ENCODE measurements at places on chromosomes 3 and 15.

DNA sequence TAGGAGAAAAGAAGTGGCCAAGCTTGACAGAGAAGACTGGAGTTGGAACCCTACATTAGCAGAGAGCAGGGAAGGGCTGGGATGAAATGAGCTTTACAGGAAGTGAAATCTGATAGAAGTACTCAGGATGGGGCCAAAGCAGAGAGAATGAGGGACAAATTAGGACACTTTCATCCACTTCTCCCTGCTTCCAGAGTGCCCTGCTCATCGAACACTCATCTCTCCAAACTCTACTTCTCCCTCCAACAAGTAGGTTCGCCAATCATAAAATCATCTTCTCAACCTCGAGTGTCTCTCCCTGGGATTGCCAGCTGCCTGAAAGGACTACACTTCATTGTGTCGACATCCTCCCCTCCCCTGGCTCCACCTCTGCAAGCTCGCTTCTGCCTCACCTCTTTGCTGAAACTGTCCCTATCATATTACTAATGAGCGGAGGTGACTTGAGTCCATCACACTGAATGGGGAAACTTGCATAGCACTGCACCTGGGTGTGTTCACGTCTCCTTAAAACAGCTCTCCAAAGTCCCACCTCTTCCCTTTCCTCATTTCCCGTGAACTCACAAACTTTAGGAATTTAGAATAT is 365.8 kb downstream of the FOXP1 start:
- DNase-seq, result no peak

GRCh38 chr3:176992565-176992964 is 204.7 kb downstream of the TBL1XR1 start:
- DNase-seq, result no peak

GRCh38 chr3:137032465-137033120 is 74.8 kb downstream of the IL20RB start:
- peak; percentile 57 for DNase-seq

- DNase-seq, result no peak
Observed at GRCh38 chr3:27360113-27361078, 8.8 kb downstream of the NEK10 start.

- no peak for DNase-seq
Observed at GRCh38 chr3:118445036-118445435, 589.6 kb downstream of the IGSF11 start.

DNA sequence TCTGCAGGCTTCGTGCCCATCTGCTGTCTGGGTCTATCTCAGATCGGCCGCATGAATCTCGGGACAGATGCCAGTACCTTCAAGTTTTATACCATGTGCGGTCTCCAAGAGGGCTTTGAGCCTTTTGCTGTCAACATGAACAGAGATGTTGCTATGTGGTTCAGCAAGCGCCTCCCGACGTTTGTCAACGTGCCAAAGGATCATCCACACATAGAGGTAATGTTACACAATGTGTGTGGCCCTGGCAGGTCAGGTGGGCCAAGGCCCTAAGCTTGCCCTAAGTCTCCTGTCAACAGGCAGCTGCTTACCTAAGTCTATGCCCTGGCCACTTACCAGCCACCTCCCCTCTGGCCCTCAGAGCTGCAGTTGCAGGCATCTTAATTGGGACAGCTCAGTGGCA is 324.0 kb upstream of the CHRM5 start:
- no peak for DNase-seq

GRCh38 chr3:186915806-186916796 is 14.2 kb upstream of the ST6GAL1 start:
- no peak for DNase-seq

DNA sequence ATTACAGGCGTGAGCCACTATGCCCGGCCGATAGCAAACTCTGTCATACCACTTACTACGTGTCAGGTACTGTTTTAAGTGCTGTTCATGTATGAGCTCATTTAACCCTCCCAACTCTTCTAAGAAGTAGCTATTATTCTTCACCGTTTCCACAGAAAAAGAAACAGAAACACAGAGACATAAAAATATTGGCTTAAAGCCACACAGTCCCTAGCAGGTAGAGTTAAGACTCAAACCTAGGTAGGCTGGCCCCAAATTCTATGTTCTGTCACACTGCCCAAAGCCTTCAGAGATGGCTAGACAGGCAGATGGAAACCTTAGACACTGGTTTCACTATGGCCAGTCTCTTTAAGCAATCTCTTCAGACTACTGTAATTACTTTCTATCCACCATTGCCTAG is 149.8 kb upstream of the KCNMB2 start:
- no peak for DNase-seq

- DNase-seq, result peak; percentile 85
Observed at GRCh38 chr3:129892857-129893580, 492 bp downstream of the TMCC1 start.

GRCh38 chr3:42529468-42529867 is 27.0 kb downstream of the VIPR1 start:
- DNase-seq, result no peak

GRCh38 chr3:187125319-187126031 is 13.8 kb downstream of the RPL39L start:
- no peak for DNase-seq

DNA sequence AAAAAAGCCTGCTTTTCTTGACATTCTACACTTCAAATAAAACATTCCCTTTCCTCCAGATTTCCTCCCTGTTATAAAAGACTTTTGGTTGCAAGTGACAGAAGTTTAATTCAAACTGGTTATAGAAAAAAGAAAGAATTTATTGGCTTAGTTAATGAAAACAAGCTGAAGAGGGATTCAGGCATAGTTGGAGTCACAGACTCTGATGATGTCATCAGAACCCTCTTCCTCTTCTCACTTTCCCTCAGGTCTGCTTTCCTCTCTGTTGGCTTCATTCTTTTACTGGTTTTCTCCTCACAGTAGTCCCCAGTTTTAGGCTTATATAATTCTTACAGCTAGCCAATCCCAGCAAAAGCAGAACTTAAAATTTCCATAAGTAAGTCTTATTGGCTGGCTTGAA is 32.0 kb upstream of the MBNL1 start:
- no peak for DNase-seq

GRCh38 chr15:27863000-27863399 is 236.1 kb downstream of the OCA2 start:
- DNase-seq, result no peak

DNA sequence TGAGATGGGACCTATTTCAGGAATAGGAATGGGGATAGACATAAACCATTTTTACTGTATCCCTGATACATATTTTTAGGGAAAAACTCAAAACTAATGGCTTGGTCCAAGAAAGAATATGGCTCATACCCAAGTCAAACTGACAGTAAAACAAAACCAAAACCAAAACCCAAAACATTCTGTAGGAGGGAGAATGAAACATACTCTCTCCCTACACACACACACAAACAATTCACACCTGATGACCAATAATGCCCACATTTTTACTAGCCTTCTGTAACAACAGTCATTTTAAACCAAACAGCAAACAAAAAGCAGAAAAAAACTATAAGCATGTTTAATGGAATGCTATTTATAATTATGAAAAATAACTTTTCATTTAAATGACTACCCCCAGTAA is 74.9 kb downstream of the NBEAL2 start:
- DNase-seq, result no peak

GRCh38 chr3:89173546-89173945 is 66.1 kb downstream of the EPHA3 start:
- DNase-seq, result no peak

- no peak for DNase-seq
Observed at GRCh38 chr3:49813497-49814174, at the start of gene UBA7. UBA7 (minus strand) TSS chr3:49813953; CDS start chr3:49813787, 166 bp downstream.

GRCh38 chr3:149589332-149589731 is 68.5 kb downstream of the WWTR1 start:
- no peak for DNase-seq

DNA sequence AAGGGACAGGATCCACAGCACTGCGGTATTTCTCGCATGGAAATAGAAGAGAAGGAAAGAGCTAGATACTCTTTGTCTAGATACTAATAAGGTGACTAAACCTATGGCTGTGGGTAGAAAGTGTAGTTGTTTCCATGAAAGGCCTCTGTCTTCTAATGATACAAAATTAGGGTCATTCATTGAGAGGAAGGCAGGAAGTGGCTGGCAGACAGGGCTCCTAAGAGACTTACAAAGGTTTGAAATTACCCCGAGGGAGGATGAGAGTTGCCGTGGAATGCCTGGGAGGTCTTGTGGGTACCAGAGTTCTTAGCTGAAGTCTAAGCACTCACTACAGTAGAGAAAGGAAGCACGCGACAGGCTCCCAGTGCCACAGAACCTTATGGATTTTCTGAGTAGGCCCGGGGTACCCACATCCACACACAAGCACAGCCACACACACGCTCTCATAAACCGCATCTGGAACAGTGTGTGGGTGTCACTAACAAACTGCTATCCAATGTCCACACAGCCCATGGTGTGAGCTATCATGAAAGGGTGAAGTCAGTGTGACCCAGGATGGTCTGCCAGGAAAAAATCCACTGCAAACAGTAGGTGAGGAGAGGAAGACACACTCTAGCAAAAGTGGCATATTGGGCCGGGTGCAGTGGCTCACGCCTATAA is 221.4 kb downstream of the FAM43A start:
- DNase-seq, result no peak

GRCh38 chr3:59288951-59289350 is 239.1 kb upstream of the CFAP20DC start:
- DNase-seq, result no peak

DNA sequence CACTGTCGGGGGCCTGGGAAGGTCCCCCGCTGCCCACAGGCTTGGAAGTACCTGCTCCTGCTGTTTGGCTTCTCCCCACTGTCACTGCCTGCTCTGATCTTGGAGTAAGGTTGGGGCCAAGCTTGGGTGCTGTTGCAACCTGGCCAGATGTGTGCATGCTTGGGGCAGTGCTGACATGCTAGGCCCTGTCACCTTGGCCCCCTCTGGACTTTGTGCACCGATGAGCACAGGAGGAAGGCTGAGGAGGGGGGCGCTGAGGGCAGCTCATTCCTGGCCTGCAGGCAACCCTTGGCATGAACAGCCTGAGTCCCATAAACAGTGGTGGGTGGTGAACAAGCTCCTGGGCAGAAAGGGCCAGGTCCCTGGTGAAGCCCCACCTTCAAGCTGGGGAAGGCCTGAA is 4.0 kb upstream of the XCR1 start:
- DNase-seq, result no peak

DNA sequence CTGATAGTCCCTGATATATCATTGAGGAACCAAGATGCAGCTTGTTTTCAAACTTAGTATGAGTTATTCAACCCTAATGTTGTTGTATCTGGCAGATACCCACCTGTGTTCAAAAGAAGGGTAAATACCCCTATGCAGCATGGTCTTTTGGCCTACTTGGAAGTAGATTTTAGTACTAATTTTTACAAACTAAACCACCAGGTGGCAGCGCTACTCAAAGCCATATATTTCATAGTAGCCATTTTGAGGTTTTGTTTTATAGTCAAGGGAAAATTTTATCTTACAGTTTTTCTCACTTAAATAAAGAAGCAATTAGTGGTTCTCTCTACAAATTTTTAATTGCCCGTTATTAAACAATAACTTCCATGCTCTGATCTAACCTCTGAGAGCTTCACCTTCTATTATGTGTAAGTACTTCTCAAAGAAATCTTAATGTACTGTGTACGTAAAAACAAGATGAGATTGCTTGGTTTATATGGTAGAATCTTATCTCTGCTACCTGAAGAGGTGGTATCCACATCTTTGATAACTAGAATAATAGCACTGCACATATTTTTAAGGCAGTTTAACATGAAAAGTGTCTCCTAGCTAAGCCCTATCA is 31.5 kb upstream of the MLF1 start:
- DNase-seq, result no peak

GRCh38 chr3:110791995-110792686 is 279.5 kb upstream of the NECTIN3 start:
- DNase-seq, result no peak

GRCh38 chr3:171007316-171007715 is 19.2 kb downstream of the SLC2A2 start:
- DNase-seq, result no peak

DNA sequence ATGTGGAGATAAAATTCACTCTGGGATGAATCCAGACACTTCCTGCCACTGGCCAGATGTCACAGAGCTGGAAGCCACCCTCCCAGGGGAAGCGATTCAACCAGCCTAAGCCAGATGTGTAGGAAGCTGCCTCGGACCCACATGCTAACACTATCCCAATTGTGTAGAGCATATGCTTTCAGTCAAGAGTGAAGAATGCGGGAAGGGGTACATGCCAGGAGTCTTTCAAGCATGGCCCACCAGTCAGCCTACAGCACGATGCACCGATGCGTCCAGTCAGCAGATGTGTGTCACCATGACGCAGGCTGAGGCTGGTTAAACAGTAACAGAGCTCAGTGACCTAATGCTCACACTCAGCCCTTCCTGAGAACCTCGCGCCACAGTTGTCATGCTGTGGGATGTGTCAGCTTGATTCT is 38.8 kb upstream of the BNC1 start:
- no peak for DNase-seq

DNA sequence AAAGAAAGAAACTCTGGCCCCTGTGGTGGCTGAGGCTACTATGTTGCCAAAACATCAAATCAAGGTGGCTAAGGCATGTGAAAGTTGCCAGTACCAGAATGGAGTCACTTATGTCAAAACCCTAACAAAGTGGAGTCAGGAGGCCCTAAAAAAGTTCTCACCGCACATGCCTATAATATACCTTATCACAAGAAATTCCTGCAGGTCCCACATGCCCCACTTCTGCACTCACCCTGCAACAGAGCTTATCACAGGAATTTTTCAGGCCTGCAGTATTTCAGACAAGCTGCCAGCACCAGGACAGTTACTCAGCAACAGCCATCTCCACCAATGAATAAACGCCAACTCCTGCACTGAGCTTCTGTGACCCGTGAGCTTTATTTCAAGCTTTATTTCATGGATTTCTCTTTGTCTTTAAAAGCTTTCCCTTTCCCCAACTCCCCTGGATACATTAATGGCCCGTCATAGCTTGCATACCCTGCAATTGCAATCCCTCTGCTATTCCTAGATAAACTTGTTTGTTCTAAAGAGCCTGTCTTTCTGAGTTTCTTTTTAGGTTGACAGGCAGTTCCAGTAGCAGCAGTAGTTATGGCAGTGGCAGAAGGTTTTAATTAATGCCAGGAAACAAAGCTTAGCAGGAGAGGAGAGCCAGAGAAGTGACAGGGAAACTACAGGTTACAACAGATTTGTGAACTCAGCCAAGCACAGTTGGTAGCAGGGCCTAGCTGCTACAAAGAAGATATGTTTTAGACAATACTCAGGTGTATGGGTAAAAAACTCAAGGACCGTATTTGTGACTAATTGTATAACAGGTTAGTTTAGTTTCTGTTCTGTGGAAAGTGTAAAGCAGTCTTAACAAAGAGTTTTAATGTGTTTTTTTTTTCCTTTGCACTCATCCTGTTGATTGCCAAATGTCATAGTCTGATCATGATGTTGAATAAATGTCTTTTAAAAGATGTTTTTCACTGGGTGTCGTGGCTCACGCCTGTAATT is 15.9 kb upstream of the TMEM42 start:
- DNase-seq, result no peak

- no peak for DNase-seq
Observed at GRCh38 chr3:127954640-127955039, 39.6 kb downstream of the KBTBD12 start.

GRCh38 chr3:108088697-108089096 is 2.1 kb downstream of the CD47 start:
- DNase-seq, result no peak

All from CD8-positive, alpha-beta memory T cell (primary cell).